ENCODE measurements at places on chromosomes 2 and 18. TPM values are rescaled to one million over a fixed set of nuclear protein-coding genes. Genes with fewer than 3 reads are reported as not detected.

The LRRTM4 gene
- 1.0 TPM for total RNA-seq

The UXS1 gene
- 27.0 TPM for total RNA-seq

DNA sequence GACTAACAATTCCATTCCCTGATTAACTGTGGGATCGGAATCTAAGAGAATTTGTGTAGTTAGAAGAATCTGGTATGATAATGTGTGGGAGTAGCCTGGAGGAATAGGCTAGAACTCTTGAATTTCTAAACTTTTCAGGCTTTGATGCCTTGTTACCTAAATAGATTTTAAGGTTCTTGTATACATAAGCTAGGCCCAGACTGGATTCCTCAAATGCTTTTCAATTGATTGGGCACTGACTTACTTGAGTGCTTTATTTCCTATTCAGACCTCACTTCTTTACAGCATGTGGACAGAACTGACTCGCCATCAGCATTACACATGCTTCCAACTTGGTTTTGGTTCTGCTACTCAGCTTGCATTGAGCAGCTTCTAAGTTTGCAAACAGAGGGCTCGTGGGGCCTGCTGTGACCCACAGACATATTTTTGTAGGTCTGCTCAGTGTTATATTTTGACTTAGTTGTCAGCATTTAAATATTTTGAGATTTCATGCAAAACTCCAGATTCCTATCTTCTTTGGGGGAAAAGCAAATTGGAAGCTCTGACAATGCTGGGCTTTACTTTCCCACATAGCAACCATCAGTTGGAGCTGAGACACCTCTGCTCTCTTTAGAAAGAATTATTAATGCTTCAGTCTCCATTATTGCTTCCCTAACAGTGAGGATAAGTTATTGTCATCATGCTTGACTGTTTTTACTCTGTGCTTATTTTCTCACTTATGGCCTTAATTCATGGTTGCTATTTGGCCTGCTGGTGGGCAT lies 5.7 kb downstream of the PARD3B start:
- no peak for DNase-seq

GRCh38 chr2:189870381-189871085 lies 86.3 kb downstream of the PMS1 start:
- DNase-seq: no peak

DNA sequence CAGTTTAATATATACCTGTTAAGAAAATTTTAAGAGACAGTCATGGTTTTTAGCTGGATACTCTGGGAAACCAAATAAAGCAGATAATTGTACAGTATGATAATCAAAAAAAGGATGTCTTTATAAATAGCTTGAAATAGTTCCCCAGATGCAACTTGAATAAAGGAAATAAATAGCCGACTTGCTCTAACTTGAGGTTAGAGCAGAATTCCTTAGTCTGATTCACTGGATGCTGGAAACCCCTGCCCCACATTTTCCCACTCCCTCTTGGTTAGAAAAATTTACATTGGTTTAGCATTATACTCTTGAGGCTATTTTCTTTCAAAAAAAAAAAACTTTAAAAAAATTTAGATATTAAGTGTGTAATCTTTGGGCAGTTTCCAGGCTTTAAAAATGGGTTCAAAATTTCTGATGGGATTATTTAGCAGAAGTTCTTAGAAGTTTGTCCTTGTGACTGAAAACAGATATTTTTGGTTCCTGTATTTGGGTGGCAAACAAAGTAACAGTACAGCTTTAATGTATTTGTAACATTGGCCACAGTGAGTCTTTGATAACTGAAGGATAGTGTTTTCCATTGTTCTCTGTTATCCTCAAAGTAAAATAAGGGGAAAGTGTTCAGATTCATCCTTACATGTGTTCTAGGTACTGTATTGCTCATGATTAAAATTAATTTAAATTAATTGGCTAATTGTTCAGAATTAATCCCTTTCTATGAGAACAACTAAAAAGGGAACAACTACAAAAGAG lies 39.6 kb downstream of the ITGAV start:
- DNase-seq: no peak

DNA sequence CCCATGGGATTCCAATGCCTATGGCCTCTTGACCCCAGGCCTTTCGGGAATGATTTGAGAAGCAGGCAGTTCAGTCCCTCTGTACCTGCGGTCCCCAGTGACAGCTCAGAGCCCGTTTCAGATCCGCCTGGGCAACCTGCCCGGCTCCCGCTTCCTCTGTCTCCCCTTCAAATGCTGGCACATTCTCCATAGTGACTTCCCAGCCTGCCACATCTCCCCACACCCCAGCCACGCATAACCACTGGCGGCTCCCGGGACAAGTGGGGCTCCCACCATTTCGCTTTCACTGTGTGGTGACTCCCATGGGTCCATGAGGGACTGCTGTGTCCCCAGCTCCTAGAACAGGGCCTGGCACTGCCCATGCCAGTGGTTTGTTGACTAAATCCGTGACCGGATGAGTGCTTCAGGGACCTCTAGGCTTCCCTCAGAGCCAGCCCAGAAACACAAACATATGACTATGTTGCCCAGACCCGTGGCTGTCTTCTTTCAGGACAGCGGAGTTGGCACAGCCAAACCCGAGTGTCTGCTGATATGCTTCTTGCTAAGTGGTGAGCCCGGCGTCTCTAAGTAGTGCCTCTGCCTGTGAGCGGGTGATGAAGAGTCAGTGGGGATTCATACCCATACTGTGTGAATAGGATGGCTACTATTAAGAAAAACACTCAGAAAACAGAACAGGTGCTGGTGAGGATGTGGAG lies 91.2 kb downstream of the GLI2 start:
- no peak for DNase-seq

GRCh38 chr18:59674903-59675270 lies 22.3 kb downstream of the CCBE1 start:
- no peak for DNase-seq
